Osteocyte (in vitro differentiated cells): ENCODE measurements at places on chromosomes 11 and 22. TPM values are rescaled to one million over a fixed set of nuclear protein-coding genes. Genes with fewer than 3 reads are reported as not detected.

- H3K4me1 ChIP-seq = no peaks in the 10 kb centered on the region
- H3K27ac ChIP-seq = no peak overlapping the region
- H3K4me3 ChIP-seq = no peak overlapping the region
- H3K27me3 ChIP-seq = peaks cover 19% of the 10 kb centered on the region
- DNase-seq = no peak
Measured at GRCh38 chr11:17578296-17578695, 31.2 kb downstream of the OTOG start.

GRCh38 chr11:71065841-71066240 lies 186.5 kb downstream of the SHANK2 start:
- H3K4me3 ChIP-seq = no peak overlapping the region
- H3K4me1 ChIP-seq = no peaks in the 10 kb centered on the region
- H3K36me3 ChIP-seq = no peaks in the 10 kb centered on the region
- H3K27ac ChIP-seq = no peak overlapping the region
- H3K27me3 ChIP-seq = no peaks in the 10 kb centered on the region

DNA sequence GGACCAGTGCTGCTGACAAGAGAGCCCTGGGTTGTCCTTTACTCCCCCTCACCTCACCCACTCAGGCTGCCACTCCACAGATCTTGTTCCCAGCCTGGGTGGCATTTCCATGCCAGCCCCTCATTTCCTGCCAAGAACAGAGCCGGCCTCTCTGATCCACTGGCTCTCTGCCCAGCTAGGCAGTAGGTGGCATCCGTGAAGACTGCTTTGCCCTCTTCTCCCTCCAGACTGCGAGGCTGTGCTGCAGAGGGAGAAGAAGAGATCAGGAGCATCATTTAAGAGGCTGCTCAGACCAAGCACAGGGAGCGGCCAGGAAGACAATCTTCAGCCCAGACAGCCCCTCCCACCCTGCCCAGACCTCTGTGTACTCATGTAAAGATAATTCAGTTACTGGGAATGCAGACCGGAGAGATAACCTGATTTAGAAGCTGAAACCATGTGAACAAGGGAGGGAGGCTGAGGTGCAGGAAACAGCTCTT lies 126.9 kb upstream of the NCAM1 start:
- no peak overlapping the region for H3K4me3 ChIP-seq
- no peaks in the 10 kb centered on the region for H3K27me3 ChIP-seq
- no peaks in the 10 kb centered on the region for H3K36me3 ChIP-seq
- H3K4me1 ChIP-seq = no peaks in the 10 kb centered on the region

GRCh38 chr11:92888696-92889095 lies 80.8 kb upstream of the MTNR1B start:
- DNase-seq = no peak
- H3K36me3 ChIP-seq = peaks cover 1% of the 10 kb centered on the region
- no peaks in the 10 kb centered on the region for H3K27me3 ChIP-seq
- H3K27ac ChIP-seq = no peak overlapping the region
- H3K4me3 ChIP-seq = no peak overlapping the region
- H3K4me1 ChIP-seq = peaks cover 13% of the 10 kb centered on the region

SLC5A1 gene
- total RNA-seq = not detected in 2 replicates

SLC22A12 gene
- total RNA-seq = not detected in 2 replicates
